ENCODE measurements at places on chromosomes 3 and 15.

- DNase-seq = no peak
Observed at GRCh38 chr15:50247819-50248655, 17.5 kb downstream of the HDC start.

GRCh38 chr15:101267320-101268104 is 9.8 kb downstream of the SELENOS start:
- no peak for DNase-seq

- no peak for DNase-seq
Observed at GRCh38 chr15:67884514-67885174, 44.8 kb upstream of the RNU6-1 start.

DNA sequence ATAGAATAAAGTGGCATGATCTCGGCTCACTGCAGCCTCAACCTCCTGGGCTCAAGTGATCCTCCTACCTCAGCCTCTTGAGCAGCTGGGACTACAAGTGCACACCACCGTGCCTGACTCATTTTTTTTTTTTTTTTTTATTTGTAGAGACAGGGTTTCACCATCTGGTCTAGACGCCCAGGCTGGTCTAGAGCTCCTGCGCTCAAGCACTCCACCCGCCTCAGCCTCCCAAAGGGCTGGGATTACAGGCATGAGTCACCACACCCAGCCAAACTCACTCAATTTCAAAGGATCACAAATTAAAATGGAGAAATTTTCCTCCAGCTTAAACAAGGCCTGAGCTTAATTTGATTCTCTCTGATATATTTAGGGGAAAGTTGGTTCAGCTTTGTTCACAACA is 27.3 kb upstream of the NMB start:
- no peak for DNase-seq

DNA sequence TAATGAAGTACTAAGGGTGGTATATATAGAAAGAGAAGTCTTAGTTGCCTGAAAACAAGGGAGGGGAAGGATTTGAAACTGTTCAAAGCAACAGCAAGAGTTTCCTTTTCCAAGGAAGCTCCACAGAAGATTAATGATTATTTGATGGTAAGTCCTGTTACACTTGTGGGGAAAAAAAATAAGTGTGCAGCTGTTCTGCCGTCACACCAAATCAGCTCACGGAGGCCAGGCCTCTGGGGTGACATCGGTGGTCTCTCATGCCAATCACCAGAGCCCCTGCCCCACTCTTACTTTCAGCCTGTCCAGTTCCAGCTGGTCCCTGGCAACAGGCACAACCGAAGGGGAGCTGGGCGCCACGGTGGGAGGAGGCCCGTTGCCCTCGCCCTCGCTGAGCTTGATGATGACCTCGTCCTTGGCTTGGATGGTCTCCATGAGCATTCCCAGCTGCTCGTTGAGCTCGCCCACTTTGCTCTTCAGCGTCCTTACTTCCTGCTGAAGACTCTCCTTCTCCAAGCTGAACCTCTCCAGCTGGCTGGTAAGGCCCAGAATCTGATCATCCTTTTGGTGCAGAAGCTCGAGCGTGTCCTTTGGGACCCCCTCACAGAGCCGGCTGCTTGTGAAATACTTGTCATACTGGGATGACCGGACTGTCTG is 53.5 kb downstream of the TBC1D2B start:
- no peak for DNase-seq

GRCh38 chr15:71295603-71296314 is 180.5 kb downstream of the THSD4 start:
- no peak for DNase-seq

DNA sequence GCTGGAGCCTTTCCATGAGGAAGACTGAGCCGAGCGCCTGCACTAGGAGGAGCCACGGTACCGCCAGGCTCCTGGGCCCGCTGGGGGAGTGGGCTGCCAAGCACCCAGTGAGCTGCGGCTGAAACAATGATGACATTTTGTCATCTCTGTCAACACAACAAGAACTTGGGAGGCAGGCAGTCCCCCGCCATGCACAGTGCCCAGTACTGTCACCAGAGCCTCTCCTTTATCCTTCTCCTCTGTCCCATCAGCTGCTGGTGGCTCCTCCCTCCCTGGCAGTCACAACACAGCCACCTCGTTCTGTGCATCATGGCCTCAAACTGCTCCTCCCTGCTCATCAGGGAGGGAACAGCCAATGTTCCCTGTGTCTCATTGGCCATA is 34.0 kb upstream of the PCSK6 start:
- no peak for DNase-seq

DNA sequence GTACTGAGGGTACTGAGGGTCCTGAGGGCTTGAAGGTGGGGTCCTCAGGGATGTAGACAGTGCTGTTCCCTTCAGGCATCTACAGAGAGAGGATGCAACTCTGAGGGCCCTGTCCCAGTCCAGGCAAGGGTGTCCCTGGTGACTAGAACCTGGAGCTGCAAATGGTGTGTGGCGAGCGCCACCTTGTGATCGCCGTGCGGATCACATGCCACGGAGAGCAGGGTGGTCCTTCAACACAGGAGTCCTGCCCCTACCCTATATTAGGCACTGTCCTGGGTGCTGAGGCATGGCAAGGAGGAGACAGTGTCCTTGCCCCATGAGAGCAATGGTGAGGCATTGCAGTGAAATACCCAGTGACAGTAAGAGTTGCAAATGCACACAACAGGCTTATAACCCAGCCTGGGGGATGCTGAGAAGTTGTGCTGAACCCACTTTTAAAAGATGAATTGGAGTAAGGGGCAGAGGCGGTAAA is 23.6 kb downstream of the RHCG start:
- DNase-seq = no peak

- DNase-seq = peak; percentile 33
Observed at GRCh38 chr3:155202626-155203025, 90.9 kb downstream of the STRIT1 start.

GRCh38 chr15:63971427-63971805 is 74.9 kb downstream of the DAPK2 start:
- no peak for DNase-seq

- DNase-seq = no peak
Observed at GRCh38 chr3:156602424-156602823, 47.5 kb upstream of the SSR3 start.

GRCh38 chr15:75198560-75199356 is 2.9 kb upstream of the C15orf39 start:
- DNase-seq = peak; percentile 51

DNA sequence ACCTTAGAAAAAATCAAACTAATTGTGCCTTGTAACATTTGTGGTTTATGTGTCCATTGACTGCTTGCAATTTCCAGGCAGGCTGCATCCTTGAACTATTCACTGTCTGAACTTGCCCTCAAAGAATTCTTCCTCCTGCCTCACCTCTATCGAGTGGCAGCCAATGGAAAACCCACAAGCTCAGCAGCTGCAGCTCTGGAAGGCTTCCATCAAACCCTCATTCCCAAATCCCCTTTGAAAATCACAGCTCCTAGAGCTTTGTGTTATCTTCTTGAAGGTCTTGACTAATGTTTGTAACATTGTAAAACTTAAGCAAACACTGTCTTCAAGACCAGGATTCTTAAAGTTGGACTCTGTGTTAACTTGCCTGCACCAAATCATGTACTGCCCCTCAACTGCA is 81.1 kb downstream of the FILIP1L start:
- DNase-seq = no peak

- DNase-seq = no peak
Observed at GRCh38 chr3:15974647-15975046, 176.9 kb upstream of the ANKRD28 start.

DNA sequence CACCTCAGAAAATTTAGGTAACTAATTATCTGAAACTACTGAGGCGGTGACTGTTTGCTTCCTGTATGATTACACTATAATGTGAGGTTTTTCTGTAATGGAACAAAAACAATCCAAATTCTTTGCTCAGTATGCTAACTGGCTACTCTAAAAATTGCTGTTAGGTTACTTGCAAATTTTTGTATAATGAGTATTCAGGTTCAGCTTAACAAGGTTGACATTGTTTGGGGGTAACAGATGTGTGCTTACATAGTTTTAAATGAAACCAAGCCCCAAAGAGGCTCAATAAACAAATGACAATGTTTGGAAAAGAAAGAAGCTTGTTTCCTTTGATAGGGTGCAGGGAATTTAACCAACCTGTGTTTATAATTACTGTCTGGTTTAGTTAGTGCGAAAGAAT is 414.5 kb upstream of the MDFIC2 start:
- no peak for DNase-seq

- DNase-seq = no peak
Observed at GRCh38 chr15:25670025-25670554, 193.0 kb downstream of the ATP10A start.

- DNase-seq = no peak
Observed at GRCh38 chr15:65402961-65403360, 19.8 kb downstream of the IGDCC4 start.

DNA sequence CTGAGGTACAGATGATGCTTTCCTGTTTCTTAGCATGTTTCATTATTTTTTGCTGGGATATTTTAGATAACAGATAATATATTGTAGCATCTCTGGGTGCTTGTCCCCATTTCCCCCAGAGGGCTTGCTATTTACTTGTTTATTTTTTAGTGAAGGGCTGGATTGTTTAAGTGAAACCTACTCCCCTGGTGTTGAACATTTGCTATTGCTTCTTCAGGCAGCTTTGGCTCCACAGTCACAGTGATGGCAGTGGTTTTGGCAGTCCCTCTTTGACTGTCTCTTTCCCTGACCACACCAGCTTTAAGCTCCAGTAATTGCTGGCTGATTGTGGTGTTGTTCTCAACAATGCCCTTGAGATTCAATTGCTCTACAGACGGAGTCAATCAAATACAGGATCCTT is 128.9 kb downstream of the KLF13 start:
- DNase-seq = no peak

DNA sequence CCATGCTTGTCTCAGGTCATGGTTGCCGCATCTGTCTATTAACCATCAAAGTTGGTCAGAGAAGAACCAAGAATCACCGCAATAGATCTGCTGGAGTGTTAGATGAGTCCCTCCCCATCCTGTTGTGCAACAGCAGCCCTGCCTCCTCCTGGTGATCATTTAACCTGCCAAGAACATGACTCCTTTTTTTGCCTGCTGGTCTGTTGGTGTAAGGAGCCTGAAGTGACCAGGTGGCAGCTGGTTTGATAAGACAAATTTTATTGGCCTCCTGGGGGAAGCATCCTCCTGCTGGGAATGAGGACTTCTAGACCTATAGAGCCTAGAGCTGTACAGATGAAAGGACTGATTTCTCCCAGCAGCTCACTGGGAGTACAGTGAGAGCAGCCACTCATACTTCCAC is 43.5 kb upstream of the RAF1 start:
- peak; percentile 20 for DNase-seq

GRCh38 chr15:20652914-20653313 is 111.3 kb upstream of the GOLGA6L6 start:
- DNase-seq = no peak

DNA sequence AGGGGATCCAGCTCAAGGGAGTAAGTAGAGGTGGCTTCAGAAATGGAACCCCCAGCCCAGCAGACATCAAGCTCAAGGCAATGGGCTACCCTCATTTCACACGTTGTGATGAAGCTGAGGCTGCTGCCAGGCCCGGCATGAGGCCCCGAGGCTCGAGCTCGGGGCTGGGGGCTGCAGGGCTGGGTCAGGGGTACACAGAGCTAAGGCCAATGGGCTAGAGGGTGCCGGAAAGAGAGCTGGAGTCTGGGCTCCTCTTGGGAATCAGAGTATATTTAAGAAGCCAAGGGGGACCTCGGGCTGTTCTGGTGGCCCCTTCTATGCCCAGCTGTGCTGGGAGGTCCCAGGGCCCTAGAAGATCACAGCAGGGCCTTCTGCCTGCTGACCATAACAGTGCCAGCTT is 7.4 kb downstream of the PRSS50 start:
- no peak for DNase-seq

- no peak for DNase-seq
Observed at GRCh38 chr3:79871656-79872055, 103.9 kb upstream of the ROBO1 start.

GRCh38 chr15:85455891-85456290 is 75.5 kb downstream of the AKAP13 start:
- no peak for DNase-seq

GRCh38 chr15:49628379-49628778 is 7.5 kb downstream of the DTWD1 start:
- no peak for DNase-seq

DNA sequence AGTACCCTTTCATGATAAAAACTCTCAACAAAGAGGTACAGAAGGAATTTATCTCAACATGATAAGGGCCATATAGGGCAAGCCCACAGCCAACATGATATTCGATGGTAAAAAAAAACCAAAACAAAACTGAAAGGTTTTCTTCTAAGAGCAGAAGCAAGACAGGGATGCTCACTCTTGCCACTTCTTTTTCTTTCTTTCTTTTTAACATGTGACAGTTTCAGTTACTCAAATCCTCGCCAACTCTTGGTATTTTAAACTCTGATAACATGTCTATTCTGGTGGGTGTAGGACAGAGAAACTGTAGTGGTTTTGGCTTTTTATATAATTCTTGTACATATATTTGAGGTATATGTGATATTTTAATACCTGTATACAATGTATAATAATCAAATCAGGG is 74.0 kb upstream of the NMNAT3 start:
- DNase-seq = no peak

DNA sequence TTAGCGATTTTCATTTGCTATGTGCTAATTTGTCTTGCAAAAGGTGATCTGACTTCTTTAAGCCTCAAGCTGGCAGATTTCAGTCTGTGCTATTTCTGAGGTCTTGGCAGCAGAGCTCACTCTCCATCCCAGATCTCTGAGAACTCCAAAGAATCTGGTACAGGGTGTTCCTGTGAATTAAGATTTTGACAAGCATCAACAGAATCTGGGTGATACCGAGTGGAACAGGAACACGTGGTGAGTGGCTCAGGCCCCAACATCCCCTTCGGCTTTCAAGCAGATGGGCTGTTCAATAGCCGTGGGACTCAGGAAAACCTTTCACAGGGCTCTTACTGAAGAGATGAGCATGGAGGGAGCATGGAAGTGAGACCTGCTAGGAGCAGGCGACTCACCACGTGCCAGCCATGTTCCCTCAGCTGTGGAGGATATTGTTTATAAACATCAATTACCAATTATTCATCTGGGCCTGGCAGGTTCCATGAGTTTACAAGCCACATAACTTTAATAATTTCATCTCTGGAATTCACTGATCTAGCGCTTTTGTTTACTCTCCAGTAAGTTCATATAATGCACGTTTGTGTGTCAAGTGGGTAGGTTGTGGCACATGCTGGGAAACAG is 103.4 kb upstream of the SELENOK start:
- no peak for DNase-seq

DNA sequence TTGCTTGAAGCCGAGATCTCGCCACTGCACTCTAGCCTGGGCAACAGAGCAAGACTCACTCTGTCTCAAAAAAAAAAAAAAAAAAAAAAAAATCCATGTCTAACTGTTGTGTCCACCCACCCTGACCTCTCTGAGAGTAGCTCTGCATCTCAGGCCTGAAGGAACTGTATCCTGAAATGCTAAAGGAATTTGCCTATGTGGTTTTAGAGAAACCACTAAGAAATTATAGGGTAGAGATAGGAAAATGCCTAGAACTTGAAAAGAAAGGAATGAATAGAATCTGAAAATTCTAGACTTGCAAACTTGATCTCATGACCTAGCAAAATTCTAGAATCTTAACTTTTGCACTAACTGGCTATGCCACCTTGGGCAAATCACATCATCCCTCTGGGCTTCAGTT is 217.5 kb upstream of the ROPN1 start:
- no peak for DNase-seq

- peak; percentile 72 for DNase-seq
Observed at GRCh38 chr3:168030577-168030976, 65.1 kb downstream of the GOLIM4 start.

Data from DMS153 (cell line).